ENCODE measurements at places on chromosomes 4 and X.
A peak's percentile ranks its signal among the peaks of the same experiment; 100 is the strongest.

DNA sequence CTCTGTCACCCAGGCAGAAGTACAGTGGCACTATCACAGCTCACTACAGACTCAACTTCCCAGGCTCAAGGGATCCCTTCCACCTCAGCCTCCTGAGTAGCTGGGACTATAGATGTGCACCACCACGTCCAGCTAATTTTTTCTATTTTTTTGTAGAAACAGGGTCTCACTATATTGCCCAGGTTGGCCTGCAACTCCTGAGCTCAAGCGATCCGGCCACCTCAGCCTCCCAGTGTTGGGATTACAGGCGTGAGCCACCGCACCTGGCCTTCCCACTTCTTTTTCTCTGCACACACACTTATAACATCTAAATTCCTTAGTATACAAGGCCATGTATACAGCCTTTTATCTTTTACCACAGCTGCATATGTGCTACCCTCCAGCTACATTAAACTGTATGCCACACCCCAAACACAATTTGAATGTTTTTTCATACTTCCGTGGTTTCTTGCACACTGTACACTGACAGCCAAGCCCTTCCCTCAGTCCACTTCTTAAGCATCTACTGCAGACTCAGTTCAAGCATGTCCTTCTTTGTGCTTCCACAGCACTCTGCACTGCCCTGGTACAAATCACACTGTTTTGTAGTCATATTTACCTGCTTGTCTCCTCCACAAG is 6.5 kb downstream of the SLC7A3 start:
- no peak for DNase-seq

DNA sequence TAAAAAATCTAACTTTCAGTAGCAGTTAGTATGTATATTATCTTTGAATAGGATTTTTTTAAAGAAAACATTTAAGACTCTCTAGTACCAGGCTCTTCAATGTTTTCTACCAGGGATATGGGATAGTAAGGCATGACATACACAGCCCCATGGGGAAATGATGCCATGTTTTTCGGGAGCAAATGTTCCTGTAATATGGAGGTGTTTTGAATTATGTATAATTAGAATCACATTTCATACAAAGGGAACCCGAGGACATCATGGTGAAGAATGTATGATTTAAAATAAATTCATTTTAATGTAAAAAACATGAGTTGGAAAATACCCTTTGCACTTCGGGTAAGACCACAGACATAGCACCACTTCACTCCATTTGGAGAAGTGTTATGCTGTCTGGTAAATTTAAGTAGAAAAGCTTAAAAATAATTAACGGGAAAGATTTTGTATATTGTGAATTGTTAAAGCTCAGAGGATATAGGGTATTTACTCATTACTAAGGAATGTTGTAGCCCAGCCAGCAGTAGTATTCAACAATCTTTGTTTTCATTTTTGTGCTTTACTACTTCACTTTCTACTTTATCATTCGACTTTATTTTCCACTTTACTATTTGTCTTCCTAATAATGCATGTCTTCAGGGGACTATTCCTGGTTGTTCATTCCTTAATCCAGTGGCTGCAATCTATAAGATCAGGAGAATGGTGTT is 2050.7 kb downstream of the ARAP2 start:
- DNase-seq: peak; percentile 80

DNA sequence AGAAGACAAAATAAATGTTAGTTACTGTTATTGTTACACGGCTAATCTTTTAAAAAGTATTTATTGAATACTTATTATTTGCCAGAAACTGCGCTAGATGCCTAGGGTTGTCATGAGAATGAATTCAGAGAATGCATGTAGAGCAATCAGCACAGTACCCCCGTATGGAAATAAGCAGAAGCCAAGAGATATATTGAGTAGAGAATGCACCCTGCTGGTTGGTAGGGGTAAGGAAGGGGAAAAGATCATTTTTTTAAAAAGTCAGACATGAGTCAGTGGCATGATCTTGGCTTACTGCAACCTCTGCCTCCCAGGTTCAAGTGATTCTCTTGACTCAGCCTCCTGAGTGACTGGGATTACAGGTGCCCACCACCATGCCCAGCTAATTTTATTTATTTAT is 13.1 kb upstream of the DRP2 start:
- peak; percentile 65 for DNase-seq

DNA sequence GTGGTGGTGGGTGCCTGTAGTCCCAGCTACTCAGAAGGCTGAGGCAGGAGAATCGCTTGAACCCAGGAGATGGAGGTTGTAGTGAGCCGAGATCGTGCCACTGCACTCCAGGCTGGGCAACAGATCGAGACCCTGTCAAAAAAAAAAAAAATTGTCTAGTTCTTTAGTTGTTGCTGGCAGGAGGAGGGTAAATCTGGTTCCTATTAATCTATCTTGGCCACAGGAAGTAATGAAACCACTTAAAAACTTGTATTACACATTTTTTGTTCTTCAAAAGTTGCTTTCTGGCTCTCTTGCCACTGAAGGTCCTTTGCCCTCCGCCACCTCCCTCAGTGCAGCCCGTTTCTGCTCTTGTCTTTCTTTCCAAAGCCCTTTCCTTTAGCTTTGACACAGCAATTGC is 102.9 kb upstream of the ARSJ start:
- peak; percentile 47 for DNase-seq

GRCh38 chrX:21509912-21510311 is 135.7 kb downstream of the CNKSR2 start:
- peak; percentile 25 for DNase-seq

GRCh38 chr4:126564283-126564854 is 1068.4 kb upstream of the INTU start:
- DNase-seq: no peak

DNA sequence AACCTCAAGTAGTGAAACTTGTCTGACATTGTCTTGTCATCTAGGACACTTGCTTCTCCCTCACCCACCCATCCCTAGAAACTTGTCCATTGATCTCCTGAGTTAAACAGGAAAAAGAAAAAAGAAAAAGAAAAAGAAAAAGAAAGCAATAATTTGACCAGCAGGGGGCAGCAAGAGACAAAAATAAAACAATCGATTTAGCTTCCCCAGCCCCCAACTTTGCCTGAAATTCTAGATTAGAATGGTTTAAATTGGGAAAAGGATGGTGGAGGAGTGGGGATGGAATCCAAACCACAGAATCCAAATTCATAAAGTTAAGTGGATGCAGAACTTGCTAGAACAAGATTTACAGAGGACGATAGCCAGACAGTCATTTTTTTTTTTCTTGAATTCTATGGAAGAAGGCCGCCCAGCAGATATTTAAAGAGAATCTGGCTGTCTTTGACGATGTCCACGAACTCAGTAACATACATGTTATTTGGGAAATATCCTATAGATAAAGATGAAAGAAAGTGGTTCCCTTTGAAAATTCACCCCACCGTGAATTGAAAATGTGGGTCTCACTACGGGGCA is 282.9 kb downstream of the USP46 start:
- DNase-seq: peak; percentile 26

DNA sequence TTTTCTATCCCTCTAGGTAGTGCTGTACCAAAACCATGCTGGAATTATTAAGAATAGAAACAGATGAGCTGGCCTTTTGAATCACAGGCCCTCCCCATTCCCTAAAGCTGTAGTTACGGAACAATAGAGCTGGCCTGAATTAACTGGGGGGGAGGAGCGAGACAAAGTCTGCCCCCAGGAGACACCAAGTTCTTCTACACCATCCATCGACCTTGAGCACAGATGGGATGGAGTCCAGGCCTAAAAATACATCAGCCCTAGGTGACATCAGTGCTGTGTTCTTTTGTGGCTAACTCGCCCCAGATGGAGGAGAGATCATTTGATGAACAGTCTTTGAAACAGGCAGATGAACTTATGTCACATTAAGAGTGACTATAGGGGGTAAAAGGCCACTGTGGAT is 49.6 kb downstream of the LHFPL1 start:
- DNase-seq: no peak

GRCh38 chr4:26213317-26213716 is 107.5 kb upstream of the RBPJ start:
- DNase-seq: no peak

GRCh38 chr4:52836678-52837077 is 25.4 kb upstream of the RASL11B start:
- DNase-seq: peak; percentile 74

- no peak for DNase-seq
Measured at GRCh38 chr4:20432088-20432487, 180.4 kb downstream of the SLIT2 start.

DNA sequence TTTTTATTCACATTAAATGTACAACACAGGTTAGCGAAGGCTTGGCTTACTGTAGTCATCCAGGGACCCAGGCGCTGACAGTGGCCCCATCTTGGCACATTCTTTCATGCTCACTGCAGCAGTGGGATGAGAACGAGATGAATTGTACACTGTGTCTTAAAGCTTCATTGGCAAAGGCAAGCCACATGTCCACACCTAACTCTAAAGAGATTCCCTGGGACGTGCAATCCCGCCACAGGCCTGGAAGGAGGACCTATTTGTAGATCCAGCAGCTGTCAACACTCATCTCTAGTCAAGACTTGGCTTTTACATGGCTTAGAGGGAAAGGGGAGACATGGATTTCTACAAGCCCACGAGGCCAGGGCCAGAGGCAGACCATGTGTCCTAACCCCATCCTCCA is 16.1 kb upstream of the CXCR3 start:
- no peak for DNase-seq

DNA sequence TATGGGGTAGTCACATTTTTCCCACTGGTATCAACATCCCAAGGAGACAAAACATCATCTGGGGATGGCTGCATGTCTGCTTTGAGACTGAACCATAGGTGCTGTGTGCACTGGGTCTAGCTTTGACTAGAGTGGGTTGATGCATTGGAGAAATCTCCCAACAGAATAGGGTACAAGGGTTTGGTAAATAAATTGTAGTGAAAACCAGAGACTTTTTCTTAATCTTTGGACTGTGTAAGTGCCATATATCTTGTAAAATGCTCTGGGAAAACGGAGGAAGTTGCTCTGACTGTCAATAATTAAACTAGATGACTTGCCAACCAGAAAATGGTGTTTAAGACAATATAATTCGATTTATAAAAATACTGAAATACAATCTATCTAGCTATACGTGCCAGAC is 1064.0 kb upstream of the SLIT2 start:
- DNase-seq: no peak

- DNase-seq: no peak
Measured at GRCh38 chr4:16027114-16027513, 56.7 kb downstream of the PROM1 start.

GRCh38 chrX:71617742-71618141 is 569 bp downstream of the CXCR3 start:
- DNase-seq: no peak

DNA sequence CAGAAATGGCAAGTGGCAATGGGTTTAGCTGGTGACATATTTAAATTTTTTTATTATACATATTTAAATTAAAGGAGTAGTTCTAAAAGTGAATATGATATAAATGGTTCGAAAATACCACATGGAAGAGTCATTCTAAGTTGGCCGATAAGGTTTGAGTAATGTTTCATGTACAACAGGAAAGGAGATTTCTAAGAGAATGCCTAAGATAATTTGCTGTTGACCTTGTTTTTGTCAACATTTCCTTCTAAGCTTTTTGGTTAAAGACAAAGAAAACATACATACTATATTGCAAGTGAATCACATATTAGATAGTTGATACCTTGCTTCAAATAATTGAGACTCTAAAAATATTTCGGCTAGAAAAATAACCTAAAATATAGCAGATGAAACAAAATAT is 526.6 kb upstream of the SLIT2 start:
- DNase-seq: no peak

DNA sequence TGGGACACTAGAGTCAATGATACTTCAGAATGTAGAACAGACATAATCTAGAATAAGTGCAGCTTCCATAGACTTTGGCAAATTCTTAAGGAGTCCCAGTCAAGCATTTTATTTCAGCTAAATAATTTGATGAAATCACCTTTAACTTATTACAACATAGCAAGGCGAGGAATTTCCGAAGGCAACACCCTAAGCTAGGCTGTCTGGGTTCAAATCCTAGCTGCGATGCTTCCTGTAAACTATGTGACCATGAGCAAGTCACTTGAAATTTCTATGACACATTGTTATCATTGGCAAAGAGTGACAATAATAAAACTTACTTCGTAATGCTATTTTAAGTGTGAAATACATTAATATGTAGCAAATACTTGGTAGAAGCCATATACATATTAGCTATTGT is 679.1 kb downstream of the DMD start:
- DNase-seq: no peak

DNA sequence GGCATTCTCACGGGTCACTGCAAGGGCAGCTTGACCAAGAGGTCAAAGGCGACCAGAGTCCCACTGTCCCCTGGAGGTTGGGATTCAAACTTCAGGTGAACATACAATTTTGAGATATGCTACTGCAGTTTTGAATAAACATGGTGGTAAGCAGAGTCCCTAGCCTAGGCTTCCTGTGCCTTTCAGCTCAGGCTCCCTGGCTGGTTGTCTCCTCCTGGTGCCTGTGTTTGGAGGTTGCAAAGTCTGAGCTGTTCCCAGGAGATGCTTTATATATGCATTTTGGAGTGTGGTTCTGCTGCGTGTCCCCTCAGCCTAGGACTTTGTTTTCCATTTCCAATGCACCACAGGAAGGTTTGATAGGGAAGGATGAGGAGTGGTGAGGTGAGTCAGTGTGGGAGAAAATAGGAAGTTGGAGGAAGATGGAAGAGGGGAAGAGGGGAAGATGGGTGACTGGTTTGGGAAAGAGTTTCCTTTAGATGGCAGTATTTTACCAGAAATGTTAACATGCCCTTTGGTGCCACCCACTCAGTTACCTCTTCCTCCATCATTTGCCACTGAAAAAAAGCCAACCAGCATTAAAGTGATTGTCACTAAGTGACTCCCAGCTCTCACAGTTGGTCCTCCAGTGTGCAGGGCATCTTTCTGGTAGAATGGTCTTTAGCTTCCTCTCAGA is 211.7 kb upstream of the AGTR2 start:
- DNase-seq: no peak

DNA sequence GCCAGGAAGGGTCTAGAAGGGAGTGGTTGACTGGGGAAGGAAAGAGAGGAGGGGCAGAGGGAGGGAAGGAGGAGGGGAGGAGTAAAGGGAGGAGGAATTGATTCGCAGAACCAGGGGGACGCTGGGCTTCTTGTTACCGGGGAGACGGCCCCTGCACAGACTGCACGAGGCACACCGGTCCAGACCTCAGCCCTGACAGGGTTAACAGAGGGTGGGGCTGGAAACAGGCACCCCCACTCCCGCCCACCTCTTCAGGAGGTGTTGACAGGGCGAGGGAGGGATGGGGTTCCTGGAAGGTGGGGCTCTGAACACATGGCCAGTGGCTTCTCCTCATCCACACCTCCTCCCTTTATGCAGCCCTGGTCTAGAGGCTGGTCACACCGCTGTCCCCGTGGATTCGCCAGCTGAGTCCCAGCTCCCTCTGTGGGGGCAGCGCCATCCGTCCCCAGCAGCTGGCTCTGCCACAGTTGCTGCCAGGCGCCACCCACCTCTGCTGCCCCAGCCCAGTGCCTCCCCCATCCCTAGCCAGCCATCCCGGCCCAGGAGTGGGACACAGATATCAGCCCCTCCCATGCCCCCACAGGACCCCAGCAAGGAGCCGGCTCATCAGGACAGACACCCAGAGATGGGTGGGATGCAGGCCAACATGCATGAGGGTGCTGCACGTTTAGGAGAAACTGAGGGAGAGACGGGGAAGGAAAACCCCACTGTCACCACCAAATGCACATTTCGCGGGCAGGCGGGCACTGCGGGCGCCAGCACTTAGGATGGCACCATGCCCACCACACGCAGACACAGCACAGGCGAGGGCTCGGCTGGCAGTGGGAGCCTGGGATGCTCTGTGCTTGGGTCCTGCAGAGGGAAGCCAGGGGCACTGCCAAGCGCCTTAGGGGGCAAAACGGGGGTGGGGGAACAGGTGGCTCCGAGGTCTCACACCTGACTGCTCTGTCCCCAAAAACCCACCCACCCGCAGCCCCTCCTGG is 87.6 kb downstream of the ABLIM2 start:
- no peak for DNase-seq

Measured in foreskin fibroblast (primary cell).